ENCODE measurements at places on chromosomes 3 and 15. TPM values are rescaled to one million over a fixed set of nuclear protein-coding genes. Genes with fewer than 3 reads are reported as not detected.

Gene CPN2
- total RNA-seq, result not detected

- DNase-seq, result no peak
Measured at GRCh38 chr15:67558502-67558901, 16.0 kb downstream of the MAP2K5 start.

DNA sequence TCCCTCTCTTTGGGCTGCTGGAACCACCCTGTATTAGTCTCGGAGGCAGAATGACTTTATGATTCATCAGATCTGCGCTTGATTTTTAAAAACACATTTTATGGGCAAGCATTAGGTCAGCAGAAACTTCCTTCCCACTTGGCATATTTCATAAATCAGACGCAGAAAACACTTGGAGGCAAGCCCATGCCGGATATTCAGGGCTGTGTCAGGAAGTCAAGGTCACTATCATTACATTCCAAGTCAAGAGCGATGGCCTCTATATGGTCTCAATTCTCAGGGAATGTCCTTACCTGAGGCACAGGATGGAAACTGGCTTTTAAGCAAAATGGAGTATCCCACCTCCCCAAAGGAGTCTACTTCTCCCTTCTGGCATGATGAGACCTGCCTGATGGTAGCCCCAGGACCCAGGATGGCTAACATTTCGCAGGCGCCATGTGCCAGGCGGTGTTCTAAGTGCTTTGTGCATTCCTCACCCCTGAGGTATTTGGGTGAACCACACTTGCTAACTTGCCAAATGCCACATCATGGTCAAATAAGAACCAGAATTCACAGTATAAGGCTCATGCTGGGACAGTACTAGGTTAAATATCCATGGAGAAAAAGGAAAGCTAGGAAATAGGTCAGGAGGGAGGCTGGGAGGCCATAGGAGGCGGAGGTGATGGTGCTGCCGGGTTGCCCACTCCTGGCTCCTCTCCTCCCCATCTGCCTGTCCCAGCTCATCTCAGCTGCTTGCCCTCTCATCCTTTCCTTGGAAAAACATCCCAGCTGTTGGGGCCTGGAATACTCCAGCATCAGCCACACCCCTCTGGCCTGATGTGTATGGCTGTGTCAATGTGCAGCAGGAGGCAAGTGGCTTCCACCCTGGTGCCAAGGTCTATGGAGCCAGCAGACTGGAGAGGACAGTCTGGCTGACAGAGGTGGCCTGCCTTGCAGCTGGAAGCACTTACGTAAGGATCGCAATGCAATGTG lies 18.8 kb downstream of the BCL2L10 start:
- no peak for DNase-seq

GRCh38 chr15:39855400-39855799 lies 64.7 kb downstream of the GPR176 start:
- DNase-seq, result no peak

DNA sequence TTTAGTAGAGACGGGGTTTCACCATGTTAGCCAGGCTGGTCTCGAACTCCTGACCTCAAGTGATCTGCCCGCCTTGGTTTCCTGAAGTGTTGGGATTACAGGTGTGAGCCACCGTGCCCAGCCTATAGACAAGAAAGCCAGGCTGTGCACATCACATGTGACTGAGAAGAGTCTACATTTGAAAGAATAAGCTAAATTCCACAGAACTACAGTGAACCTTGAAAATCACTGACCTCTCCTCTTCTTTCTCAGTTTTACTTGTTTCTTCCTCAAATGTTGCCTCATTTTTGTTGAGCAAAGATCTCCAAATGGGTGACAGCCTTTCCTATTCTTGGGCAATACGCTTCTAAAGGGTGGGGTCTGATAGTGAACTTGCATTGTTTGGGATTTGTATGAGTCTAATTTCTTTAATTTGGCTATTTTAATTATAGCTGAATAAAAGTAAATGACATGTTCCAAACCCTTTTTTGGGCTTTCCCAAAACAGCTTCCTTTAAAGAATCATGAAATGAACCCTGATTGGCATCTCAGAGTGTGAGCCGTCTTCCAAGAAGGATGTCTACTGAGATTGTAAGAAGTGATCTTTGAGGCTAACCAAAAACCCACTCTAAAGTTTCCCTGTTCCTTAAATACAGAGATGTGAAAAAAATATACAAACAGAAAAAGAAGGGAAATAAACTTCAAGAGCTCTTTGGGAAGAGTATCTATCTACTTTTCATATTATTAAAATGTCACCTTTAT lies 21.6 kb upstream of the SPTBN5 start:
- DNase-seq, result no peak

DNA sequence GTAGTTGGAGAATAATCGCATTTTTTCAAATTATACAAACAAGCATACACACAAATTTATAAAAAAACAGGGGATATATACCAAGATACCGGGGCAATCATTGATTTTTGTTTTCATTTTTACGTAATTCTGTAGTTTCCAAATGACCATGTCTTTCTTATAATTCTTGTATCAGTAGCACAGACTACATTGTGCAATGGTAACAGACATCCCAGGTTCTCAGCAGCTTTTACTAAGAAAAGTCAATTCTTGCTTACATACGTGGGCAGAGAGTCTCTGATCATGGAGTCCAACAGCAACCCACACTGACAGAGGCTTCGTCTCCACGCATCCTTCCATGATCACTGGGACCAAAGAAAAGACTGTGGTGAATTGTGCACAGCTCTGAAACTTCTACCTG lies 441.3 kb downstream of the TBL1XR1 start:
- DNase-seq, result no peak

DNA sequence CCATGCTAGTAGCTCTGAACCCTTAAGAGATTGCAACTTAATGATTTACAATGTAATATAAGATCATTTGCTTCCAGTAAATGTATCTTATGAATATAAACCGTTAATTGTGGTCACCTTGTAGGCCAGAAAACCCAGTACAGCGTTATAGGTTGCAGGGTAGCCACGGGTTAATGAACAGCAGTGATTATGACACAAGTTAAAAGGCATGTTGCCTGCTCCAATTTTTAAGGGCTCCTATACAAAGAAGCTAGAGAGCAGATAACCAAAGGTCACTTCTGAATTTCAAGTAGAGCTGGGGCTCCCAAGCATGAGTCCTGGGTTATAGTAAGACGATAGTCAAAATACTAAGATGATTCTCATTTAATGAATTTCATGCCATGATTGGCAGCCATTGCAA lies 13.5 kb downstream of the GUCA1C start:
- DNase-seq, result no peak

DNA sequence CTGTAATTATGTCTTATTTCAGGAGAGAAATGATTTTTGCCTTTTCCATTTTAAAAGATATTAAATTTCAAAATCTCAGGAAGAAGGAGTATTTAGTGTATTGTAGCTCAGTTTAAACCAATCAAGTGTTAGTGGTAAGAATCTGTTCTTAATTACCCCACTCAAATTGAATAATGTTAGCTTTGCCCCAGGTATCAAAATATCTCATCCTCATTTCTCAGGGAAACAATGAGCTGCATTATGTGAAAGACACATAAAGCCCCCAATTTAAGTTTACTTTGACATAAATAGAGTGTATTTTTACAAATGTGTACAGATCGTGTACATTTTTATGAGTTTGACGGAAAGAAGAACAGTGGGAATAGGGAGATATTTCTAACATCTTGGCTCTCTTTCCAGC lies 317.4 kb upstream of the RARB start:
- no peak for DNase-seq

DNA sequence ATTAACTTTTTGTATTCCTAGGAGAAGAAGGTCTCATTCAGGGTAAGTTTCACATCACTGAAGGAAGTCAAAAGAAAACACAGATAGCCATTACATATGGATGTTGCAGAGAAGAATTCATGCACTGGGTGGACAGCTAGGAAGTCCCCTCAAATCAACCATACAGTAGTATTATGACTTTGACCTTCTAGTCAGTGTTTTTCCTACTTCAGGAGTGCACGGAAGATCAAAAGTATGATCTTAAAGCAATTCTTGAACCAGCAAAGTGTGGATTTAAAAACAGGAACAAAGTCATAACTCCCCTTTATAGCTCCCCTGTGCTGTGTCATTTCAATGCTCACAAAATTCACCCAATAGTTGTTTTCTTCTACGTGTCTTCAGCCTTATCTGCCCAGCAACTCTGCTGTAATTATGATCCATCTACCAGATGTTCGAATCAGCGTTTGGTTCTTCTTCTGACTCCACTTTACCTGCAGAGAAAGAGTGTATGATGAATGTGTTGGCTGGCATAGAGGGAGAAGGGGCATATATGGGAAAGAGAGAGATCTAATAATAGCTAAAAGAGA lies 118.1 kb upstream of the MEIS2 start:
- no peak for DNase-seq

- no peak for DNase-seq
Measured at GRCh38 chr15:38283010-38283409, 30.4 kb downstream of the SPRED1 start.

DNA sequence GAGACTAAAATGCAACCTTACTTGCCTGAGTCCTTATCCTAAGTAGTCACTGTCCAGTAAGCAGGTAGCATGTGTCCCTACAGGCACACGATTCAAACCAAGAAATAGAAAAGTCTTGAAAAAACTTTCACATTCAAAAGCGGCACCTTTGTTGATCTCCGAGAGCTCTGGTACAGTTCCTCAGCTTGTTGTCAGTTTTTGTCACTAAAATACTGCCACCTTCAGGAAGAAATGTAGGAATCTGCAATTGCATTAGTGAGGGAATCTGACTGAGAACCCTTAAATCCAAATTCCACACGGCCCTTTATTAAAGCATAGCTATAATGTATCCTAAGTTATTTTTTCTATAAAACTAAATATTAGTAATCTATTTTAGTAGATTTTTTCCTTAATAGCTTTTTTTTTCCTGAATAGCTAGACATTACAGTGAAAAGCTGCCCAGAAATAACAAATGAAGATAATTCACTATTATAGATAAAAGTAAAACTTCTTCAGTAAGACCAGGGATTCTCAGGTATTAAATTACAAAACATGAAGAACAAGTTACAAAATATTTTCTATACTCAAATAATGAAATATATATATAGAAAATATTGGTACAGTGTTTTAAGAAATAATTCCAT lies 44.0 kb downstream of the CCDC54 start:
- DNase-seq, result no peak

- DNase-seq, result no peak
Measured at GRCh38 chr3:113985541-113985940, 37.7 kb downstream of the ZDHHC23 start.

DNA sequence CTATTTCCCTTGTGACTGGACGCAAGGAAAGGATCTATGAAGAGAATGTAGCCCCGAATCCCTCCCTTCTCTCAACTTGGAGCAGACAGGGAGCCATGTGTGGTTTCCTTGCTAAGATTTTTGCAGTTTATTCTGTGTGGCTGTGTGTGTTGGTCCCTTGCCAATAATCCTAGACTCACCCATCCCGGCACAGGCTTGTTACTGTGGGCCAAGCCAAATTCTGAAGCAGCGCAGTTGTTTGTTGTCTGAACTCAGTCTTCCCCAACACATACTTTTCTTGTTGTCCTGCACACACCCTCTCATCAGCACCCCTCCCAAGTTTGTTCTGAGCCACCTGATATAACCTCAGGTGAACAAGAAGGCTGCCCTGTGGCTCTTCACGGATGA lies 193.3 kb upstream of the CTDSPL start:
- no peak for DNase-seq

DNA sequence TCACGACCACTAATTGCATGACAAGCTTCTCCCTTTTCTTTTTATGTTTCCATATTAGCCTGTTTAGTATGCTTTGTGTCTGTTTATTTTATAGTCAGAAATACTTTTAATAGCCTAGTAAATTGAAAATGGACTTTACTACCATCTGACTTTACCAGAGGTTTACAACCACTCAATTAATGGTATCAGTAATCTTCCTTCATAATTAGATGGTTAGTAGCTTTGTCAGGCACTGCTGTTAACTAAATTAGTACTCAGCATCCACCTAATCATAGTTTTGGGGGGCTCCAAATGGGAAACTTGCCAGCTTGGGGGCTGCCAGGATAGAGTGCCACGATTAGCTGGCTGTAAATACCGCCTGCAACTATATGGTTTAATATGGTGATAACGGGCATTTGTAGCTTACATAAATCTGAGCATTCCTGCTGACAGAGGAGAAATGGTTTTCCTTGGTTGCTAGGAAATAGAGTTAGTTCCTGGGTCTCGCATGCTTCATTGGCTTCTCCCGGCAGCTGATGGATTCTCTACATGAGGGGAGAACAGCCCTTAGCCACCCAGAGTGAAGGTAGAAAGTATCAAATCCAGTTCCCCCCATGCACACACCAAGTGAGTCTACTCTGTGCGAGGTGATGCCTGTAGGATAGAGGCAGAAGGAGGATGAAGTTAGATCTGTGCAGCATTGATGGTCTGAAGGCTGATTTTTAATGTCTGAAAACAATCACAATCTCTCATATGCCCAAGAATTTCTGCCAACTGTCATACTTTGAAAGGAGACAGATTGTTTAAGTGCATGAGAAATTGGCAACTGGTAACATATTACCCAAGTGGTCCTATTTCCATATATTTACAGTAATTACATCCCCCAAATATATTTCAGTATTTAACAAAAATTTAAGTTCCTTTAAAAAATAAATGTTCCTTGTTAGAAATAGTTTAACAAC lies 326.6 kb upstream of the PROK2 start:
- DNase-seq, result no peak

Measured in pancreas (tissue), 10 donors.